Stimulated activated naive CD8-positive, alpha-beta T cell treated with anti-CD3 and anti-CD28 coated beads, Interleukin-15, amount 100 ng/mL, for 72 hours (primary cell): ENCODE measurements at places on chromosomes 2 and 18.

DNA sequence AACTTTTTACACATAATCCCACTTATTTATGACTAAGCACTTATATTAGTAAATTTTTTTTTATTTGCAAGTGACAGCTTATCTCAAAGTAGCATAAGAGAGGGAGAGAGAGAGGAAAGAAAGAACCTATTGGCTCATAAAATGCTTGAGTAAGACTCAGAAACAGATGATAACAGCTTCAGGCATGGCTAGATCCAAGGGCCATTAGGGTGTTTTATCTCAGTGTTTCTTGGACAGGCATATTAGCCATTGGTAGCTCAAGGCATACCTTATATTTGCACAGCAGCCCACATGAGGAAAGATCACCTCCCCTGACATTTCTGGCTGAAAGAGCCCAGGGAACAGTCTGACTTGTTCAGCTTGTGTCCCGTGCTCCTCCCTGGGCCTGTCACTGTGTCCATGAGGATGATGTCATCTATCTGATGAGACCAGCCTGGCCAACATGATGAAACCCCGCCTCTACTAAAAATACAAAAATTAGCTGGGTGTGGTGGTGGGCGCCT lies 64.4 kb downstream of the IL1R2 start:
- no peak for DNase-seq

DNA sequence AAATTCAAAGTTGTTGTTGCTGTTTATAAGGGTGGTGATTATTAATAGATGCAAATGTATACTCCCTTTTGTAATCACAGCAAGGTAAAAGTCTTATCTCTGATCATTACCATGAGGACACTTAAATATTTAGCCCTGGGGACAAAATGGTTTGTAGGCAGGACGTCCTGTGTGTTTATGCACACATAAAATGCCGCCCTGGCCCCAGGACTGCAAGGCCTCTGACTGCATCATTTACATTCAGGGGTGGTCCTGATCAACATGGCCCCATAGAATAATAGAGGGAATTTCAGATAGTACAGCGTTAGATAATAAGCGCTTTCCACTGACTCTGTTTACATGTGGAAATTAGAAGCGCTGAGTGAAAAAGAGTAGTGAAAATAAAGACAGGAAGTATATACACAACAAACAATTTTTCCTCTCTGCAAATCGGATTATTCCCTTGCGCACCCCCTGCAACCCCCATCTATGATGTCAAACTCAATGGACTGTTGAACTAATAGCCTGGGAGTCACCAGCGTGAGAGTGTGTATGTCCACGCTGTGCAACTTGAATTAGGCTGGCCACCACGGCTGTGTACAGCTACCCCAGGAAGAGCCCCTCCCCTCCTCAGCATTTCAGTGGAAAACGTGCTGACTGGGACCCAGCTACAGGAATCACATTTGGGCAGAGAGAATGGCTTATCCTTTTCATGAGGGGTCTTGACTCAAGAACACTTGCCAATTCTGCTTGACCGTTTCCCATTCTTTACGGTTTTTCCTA lies 291.5 kb downstream of the SOX11 start:
- DNase-seq = no peak

DNA sequence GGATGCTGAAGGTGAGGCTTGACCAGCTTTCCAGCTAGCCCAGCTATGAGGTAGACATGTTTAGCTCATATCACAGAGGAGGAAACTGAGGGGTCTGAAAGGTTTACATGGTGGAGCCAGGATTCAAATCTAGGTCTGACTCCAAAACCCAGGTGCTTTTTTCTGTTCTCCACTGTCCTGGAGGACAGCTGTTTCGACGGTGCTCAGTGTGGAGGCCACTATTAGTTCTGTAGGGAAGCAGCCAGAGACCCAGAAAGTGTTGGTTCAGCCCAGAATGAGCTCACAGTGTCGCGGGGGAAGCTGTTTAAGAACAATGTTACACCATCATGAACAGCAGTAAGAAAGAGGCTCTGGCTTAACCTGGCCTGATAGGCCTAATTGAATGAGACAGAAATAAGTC lies 11.1 kb downstream of the PROC start:
- no peak for DNase-seq

- DNase-seq = no peak
These were observed 37.5 kb downstream of the DHRS9 start for GRCh38 chr2:169106563-169107545.

GRCh38 chr2:48617618-48618017 lies at the start of gene GTF2A1L:
Gene GTF2A1L (plus strand): TSS chr2:48617856. CDS start chr2:48617875, 19 bp downstream.
- DNase-seq = no peak

DNA sequence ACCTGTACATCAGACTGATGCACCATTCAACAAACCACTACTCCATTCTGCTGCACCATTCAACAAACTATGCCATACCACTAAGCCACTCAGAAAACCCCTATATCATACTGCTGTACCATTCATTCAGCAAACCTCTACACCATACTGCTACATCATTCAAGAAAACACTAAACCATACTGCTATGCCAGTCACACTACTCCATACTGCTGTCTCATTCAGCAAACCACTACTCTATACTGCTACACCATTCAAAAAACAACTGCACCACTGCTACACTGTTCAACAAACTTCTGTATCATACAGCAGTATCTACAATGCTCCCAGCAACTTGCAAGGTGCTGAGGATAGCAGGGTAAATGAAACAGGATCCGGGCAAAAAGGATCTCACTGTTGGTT lies 12.9 kb upstream of the SLC1A4 start:
- DNase-seq = no peak

DNA sequence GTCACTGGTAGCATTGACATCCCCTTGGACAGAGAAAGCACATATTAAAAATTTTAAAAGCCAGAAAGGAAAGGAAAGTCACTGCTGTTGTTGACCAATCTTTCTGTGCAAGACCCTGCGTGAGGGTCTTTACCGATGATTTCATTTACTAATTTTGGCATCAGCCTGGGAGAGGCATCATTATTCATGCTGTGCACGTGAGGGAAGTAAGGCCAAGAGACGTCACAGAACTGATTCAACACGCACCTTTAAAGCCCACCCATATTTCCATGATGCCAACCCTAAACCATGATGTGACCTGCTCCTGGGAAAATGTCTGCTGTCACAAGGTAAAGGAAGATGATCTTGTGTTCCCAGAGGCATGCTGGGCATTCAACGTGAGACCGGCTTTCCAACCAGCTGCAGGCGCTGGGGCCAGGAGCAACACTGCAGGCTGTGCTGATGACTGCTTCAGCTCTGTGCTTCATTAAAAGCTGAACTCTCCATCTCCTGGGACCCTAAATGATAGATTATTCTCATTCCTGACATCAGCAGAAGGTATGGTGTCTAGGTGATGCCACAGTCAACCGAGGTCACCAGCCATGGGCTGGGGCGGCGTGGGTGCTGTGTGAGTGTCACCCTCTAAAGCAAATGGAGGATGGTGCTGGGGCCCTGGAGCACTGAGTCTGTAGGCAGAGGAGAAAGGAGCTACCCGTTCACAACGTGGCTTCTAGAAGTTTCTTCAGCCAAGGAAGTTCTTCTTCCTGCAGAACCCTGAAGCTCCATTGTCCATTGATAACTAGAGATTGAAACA lies 53.9 kb downstream of the TMEM18 start:
- DNase-seq = no peak

DNA sequence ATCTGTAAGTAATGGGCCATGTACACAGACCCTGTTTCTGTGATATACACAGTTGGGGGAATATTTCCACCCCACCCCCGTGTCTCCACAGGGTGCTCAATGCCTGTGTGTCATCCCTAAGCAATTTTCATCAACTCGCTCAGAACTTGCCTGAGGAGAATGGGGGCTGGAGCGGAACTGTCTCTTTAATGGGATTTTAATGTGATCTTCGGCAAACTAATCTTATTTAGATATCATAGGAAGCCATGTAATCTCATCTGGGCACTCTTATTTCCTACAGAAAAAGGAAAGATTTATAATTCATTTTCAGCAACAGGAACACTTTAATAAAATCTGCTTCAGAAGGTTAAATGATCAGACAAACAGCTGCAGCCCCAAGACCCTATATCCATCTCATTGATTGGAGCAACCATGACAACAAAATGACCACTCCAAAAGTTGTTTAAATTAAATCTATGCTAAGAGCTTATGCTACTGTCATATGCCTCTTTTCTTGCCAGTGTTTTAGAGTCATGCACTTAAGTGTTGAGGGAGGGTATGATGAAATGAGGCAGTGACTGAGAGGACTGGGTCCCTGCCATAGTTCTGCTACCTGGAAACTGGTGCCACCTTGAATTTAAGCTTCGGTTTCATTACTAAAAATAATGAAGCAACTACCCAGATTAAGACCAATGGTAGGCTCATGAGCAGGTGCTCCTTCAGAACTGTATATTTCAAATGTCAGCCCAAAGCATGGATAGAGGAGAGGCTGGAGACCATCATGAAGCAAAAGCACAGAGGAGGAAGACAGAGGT lies 183.1 kb upstream of the DDX18 start:
- no peak for DNase-seq

DNA sequence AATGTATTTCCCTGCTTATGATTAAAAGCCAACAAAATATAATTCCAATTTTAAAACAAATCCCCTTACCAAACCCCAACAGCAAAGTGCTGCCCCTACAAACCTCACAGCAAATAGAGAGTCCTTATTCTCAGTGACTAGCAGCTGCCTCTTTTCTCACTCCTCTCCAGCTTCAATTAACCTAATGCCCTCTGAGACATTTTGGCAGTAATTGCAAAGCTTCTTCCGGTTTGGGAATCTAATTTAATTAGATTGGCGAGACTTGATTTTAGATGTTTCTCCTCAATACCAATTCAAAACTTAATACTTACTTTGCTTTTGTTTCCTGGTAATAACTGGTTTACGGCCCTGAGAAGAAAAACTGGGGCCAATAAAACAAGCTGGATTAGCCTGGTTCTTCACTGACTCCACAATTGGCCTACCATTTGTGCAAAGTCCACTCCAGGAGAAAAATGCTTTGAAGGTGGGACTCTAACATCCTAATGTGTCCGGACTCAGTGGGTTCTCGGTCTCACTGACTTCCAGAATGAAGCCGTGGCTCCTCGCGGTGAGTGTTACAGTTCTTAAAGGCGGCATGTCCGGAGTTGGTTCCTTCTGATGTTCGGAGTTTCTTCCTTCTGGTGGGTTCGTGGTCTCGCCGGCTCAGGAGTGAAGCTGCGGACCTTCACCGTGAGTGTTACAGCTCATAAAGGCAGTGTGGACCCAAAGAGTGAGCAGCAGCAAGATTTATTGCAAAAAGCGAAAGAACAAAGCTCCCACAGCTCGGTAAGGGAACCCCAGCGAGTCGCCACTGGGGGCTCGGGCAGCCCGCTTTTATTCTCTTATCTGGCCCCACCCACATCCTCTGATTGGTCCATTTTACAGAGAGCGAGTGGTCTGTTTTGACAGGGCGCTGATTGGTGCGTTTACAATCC lies 52.8 kb downstream of the SLC35F5 start:
- DNase-seq = no peak

GRCh38 chr2:237574894-237575868 lies 8.8 kb downstream of the PRLH start:
- DNase-seq = no peak

- no peak for DNase-seq
These were observed 80.1 kb upstream of the SPOPL start for GRCh38 chr2:138421315-138421970.

GRCh38 chr2:222440673-222441422 lies 16.5 kb downstream of the SGPP2 start:
- DNase-seq = no peak

DNA sequence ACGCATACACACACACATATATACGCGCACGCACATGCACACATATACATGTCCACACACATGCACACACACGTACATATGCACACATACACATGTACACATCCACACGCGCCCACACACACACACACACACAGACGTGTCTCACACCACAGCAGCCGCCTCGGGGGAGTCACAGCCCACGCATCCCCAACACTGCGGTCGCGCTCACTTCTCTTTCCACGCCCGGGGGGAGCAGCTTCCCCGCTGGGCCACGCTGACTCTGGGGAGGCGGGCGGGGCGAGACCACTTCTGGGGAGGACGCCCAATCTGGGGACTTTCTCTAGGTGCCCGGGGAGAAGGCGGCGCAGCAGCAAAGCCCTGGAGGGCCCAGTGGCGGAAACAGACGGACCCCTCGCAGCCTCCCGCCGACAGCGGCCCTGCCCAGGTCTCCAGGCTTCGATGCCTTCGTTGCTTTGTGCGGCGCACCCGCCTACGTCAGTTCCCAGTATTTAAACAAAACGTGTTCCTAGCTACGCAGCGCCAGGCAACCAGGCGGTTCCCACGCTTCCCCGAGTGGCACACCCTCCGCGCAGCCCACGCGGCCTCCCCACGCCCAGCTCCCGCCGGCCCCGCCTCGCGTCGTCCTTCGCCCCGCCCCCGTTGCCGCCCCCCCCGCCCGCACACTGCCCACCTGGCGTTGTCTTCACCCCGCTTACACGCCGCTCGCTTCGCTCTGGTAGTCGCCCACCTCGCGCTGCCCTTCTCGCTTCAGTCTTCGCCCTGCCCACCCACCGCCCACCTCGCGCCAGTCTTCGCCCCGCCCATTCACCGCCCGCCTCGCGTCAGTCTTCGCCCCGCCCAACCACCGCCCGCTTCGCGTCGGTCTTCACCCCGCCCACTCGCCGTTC lies 810 bp upstream of the RBFA start:
- DNase-seq = no peak

DNA sequence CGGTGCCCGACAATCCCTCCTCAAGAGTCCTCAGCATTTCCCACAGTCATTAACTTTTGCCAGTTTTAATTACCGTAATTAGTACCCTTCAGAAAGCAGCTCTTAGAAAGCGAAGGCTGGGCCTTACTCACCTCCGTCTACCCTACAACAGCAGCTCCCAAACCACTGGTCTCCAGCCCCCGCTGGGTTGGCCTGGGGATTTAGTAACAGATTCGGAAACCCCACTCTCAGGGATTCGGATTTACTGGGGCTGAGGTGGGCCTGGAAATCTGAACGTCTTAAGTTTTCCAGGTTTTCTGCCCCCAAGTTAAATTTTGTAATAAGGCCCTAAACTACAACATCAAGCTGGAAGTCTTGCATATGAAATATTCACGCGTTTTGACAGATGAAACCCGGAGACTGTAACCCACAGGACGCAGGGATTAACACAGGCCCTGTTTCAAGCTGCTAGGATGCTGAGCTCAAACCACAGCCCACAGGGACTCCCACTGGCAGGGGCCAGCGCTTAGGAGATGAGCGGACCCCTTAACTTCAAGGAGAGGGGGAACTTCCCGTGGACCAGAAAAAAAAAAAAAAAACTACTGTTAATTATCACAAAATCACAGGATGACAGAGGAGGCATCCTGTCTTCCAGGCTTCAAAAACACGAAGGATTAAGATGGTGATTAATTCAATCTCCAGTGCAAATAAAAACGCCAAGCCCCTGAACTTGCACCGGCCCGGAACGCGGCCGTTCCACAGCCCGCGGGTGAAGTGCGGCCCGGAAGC lies 985 bp downstream of the ILKAP start:
- no peak for DNase-seq
